ENCODE measurements at places on chromosomes 4 and X. TPM values are rescaled to one million over a fixed set of nuclear protein-coding genes. Genes with fewer than 3 reads are reported as not detected.

Gene PAGE5
- not detected for total RNA-seq

Gene MAGEA9
- not detected for total RNA-seq

Gene NPNT
- total RNA-seq = under 0.01 TPM

Gene CENPVL2
- total RNA-seq = not detected

Gene TCP11X2
- total RNA-seq = not detected

Gene FOXP3
- total RNA-seq = 0.15 TPM

Gene CABS1
- not detected for total RNA-seq

Gene MAGEA1
- total RNA-seq = not detected

Gene NDST4
- not detected for total RNA-seq

Gene DMP1
- not detected for total RNA-seq

Gene ALAS2
- not detected for total RNA-seq

Gene CNKSR2
- 3.1 TPM for total RNA-seq

Gene KLHL4
- 0.34 TPM for total RNA-seq

Gene HELT
- total RNA-seq = not detected

Gene HMGB3
- 19.4 TPM for total RNA-seq

Gene FGF2
- 2.2 TPM for total RNA-seq

Gene PABPC1L2A
- total RNA-seq = not detected

Gene CXCL3
- 8.3 TPM for total RNA-seq

Gene CNGA1
- not detected for total RNA-seq

Gene MAN2B2
- total RNA-seq = 15.3 TPM

Gene ZBED1
- total RNA-seq = 44.0 TPM

Gene PPP1R3F
- total RNA-seq = 6.9 TPM

Measured in melanocyte of skin (primary cell).